ENCODE measurements at places on chromosomes 7 and 10.
A peak's percentile ranks its signal among the peaks of the same experiment; 100 is the strongest.

DNA sequence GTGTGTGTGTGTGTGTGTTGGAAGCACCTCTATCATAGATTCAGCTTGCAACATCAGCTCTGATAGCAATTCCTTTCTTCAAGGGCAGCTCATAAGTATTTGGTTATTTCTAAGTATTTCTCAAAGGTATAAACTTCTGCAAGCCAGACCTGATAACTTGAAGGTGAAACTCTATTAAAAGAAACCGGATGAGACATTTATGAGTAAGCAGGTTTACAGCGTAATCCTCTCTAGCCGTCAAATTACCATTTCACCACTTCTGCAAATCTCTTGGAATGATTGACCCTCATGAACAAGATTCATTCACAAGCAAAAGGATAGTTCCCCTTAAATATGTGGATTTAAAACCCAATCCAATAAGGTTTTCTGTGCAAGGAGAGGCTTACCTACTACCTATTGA, 23.1 kb downstream of the PDE1C start:
- no peak for DNase-seq

- DNase-seq = no peak
Observed at GRCh38 chr10:99654390-99655175, 4.7 kb upstream of the ENTPD7 start.

- no peak for DNase-seq
Observed at GRCh38 chr10:3397846-3398245, 225.3 kb upstream of the PITRM1 start.

- no peak for DNase-seq
Observed at GRCh38 chr7:93736668-93737369, 153.7 kb downstream of the TFPI2 start.

DNA sequence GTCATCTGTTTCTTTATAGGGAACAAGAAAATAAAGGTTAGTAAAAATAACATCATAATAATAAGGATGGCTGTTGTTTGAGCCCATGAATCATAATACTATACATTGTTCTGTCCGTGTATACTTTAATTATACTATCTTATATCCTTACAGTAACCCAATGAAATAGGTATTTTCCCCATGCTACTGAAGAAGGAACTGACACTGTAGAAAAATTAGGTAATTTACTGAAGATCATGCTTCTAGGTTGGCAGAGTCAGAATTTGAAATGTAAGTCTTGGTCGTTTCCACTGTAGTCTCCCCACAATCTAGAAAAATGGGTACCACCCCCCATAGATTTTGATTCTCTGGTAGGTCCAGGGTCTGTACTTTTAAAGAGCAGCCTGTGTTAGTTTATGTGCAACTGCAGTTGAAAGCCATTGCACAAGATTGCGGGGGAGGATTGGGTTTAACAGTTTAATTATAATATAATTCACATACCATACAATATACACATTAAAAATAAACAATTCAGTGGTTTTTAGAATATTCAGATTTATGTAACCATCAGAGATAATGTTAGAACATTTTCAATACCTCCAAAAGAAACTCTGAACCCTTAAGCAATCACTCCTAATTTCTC, 47.7 kb downstream of the SHOC2 start:
- DNase-seq = no peak

DNA sequence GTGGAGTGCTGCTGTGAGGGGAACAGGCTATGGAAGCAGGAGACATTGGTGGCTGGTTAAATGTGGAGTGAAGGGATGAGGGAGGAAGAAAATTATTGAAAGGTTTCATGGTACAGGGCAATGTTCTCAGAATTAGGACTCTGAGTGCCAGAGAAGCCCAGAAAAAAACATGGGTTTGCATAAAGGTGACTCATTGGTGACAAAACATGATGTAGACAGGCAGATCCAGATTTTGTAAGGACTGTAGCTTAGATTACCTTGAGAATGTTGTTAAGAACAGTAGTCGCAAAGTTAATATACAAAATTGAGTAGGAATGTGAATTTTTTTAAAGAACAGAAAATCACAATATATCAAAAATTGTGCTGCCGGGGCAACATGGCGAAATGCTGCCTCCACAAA, 134.9 kb upstream of the ZNF438 start:
- no peak for DNase-seq

DNA sequence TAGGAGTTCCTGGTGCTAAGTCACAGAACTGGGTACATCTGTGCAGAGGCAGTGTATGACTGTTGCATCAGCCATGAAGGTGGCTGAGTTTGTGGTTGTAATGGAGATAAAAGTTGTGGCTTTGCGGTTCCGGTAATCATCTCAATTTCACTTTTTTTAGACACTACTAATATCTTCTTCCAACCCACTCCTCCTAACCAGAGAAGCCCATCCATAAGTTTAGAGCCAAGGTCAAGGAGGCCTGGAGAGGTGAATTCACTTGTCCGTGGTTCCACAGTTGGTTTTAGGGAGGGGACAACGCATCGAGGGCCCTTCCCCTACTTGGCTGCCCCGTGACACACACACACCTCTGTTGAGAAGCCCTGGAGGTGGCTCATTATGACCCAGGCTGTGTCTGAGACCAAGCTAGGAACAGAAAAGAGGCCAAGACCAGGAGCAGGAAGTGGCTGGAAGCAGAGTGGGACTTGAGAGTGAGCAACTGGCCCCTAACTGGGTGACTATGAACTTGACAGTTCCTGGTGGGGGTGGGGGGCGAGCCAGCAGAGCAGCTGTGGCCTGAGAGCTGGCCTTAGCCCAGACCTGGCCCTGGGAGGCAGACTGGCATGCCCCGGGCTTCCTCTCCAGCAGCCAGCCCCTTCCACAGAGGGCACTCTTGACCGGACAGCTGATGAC, 66.8 kb upstream of the COL13A1 start:
- DNase-seq = no peak

DNA sequence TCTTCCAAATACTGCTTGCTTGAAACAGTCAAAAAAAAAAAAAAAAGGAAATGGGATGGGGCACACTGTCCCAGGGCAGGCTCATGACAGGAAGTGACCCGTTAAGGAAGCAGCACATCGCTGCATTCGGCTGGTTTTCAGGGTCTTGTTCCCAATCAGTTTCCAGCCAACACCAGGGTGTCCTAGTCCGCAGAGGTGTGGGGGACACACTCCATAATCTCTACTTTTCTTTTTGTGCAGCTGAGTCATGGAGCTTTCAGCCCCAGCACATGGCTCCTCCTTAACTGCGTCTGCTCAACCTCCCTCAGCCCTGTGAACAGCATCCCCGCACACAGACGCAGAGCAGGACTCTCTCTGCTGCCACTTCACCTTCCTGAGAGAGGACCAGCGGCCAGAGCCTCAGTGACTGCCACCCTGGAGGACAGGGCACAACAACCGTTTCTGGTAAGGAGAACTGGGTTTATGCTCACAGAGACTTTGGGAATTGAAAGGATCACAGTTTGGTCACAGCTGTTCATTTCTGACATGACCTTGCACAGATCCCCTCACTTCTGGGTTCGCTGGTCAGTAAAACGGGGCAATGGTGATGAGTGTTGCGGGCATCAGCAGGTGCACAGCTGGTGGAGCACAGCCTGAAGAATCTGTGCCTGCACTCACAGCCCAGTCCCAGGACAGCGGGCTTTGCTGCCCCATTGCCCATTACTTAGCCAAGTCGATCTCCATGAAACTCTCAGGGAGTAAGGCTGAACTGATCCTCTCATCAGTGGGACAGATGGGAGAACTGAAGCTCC, at the start of gene GIMAP5:
TSS of gene GIMAP5 (plus strand) at position 154 of the 791 bp plus-strand sequence. CDS start 3,467 bp downstream, outside the sequence.
- peak; percentile 50 for DNase-seq

- DNase-seq = no peak
Observed at GRCh38 chr10:59577984-59578383, 131.7 kb downstream of the SLC16A9 start.

- peak; percentile 64 for DNase-seq
Observed at GRCh38 chr10:121597504-121598262, 561 bp downstream of the FGFR2 start.

DNA sequence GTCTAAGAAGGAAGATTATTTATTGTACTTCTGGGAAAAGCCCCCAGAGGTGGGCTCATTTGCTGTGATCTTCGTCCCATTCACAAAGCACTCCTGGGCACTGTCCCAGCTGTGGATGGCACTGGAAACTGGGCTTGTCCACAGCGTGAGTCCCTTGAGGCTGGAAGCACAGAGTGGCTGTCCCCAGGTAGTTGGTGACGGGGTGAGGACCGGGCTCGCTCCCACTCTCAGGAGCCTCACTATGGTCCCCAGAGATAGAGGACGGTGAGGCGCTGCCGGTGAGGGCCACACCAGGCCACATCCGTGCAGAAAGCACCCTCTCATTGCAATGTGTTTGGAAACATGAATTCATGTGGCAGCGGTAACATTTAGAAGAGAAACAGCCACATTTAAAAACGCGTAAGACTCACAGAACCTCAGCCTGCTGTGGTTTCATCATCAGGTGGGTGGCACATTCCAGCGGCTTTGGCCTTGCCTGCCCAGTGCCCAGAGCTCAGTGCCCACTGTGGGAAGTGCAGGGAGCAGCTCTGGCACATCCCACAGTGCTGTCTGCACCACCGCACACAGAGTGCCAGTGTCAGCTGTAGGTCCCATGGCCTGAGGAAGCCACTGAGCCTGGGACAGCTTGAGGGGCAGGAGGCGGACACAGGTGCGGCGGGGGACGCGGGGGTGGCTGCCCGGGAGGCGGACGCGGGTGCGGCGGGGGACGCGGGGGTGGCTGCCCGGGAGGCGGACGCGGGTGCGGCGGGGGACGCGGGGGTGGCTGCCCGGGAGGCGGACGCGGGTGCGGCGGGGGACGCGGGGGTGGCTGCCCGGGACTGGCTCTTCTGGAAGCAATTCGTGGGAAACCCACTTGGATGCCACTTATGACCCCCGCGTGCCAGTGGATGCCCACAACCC, 449.8 kb downstream of the DNAJB6 start:
- no peak for DNase-seq

DNA sequence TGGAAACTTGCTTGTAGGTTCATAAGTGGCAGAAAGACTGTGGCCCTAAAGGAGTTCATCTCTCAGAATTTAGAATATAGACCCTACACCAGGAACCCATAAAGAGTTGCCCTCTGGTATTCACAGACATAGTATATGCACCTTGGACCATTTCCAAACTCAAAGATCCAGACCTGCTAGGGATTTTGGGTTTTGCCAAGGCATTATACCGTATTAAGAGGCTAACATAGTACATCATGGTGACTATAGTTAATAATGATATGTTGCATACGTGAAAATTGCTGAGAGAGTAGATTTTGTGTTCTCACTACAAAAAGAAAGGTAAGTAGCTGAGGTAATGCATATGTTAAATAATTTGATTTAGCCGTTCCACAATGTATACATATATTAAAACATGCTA, 13.9 kb downstream of the IFIT3 start:
- DNase-seq = no peak

DNA sequence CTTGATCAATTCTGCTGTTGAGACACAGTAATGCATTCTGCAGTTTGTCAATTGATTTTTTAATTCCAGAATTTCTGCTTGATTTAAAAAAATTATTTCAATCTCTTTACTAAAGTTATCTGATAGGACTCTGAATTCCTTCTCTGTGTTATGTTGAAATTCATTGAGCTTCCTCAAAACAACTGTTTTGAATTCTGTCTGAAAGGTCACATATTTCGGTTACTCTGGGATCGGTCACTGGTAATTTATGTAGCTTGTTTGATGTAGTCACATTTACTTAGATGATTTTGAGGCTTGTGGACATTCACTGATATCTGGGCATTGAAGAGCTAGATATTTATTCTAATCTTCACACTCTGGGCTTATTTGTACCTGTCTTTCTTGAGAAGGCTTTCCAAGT, 67.2 kb upstream of the NME8 start:
- no peak for DNase-seq
